ENCODE measurements at places on chromosomes 1 and 21. TPM values are rescaled to one million over a fixed set of nuclear protein-coding genes. Genes with fewer than 3 reads are reported as not detected.

Gene OR2T33
- total RNA-seq = not detected

Gene MROH9
- total RNA-seq = 0.06 TPM

Gene YBEY
- 19.7 TPM for total RNA-seq

Gene SH2D1B
- total RNA-seq = 0.17 TPM

Gene SLC5A3
- total RNA-seq = 45.1 TPM

Gene ADAM30
- not detected for total RNA-seq

Gene CSF1
- 22.9 TPM for total RNA-seq

Gene RXFP4
- total RNA-seq = not detected

Gene CYP4B1
- 0.66 TPM for total RNA-seq

Gene TRIM33
- 74.5 TPM for total RNA-seq

Gene SYNC
- total RNA-seq = 10.6 TPM

Gene C1orf94
- 0.40 TPM for total RNA-seq

Gene VSIG8
- total RNA-seq = not detected

Gene TMEM240
- total RNA-seq = 10.2 TPM

Gene SPRR1A
- total RNA-seq = not detected

Gene FCRL3
- total RNA-seq = under 0.01 TPM

Gene SYPL2
- 0.72 TPM for total RNA-seq

Gene DLGAP3
- total RNA-seq = 5.2 TPM

Gene PPIAL4G
- 0.22 TPM for total RNA-seq

Gene CDC7
- 22.9 TPM for total RNA-seq

Gene MTX1
- 15.8 TPM for total RNA-seq

Gene TMEM82
- total RNA-seq = not detected

Gene OR2T29
- not detected for total RNA-seq

Gene TNFRSF1B
- total RNA-seq = 14.1 TPM

Gene ITLN2
- total RNA-seq = 0.20 TPM

Gene SPSB1
- total RNA-seq = 6.9 TPM

Gene MSTO1
- total RNA-seq = 26.9 TPM

Gene S100A3
- total RNA-seq = not detected

Gene SON
- total RNA-seq = 190 TPM

Gene LAMB3
- 0.89 TPM for total RNA-seq

Gene OR6N2
- not detected for total RNA-seq

Gene ALX3
- total RNA-seq = not detected

Gene HSD3B1
- not detected for total RNA-seq

Gene FCGR2B
- total RNA-seq = 1.1 TPM
